Endothelial cell (in vitro differentiated cells): ENCODE measurements at places on chromosomes 3 and 15.
A peak's percentile ranks its signal among the peaks of the same experiment; 100 is the strongest.

GRCh38 chr15:41606997-41607396 lies 48.0 kb downstream of the TYRO3 start:
- no peak for DNase-seq

- DNase-seq, result peak; percentile 80
These were observed 3.0 kb downstream of the INKA1 start for GRCh38 chr3:49805897-49806701.

- DNase-seq, result no peak
These were observed 26.0 kb downstream of the PLA2G4F start for GRCh38 chr15:42130246-42130986.

GRCh38 chr15:86591994-86592735 lies 512.5 kb downstream of the AGBL1 start:
- no peak for DNase-seq

- DNase-seq, result no peak
These were observed 13.9 kb downstream of the YEATS2 start for GRCh38 chr3:183711516-183711915.

DNA sequence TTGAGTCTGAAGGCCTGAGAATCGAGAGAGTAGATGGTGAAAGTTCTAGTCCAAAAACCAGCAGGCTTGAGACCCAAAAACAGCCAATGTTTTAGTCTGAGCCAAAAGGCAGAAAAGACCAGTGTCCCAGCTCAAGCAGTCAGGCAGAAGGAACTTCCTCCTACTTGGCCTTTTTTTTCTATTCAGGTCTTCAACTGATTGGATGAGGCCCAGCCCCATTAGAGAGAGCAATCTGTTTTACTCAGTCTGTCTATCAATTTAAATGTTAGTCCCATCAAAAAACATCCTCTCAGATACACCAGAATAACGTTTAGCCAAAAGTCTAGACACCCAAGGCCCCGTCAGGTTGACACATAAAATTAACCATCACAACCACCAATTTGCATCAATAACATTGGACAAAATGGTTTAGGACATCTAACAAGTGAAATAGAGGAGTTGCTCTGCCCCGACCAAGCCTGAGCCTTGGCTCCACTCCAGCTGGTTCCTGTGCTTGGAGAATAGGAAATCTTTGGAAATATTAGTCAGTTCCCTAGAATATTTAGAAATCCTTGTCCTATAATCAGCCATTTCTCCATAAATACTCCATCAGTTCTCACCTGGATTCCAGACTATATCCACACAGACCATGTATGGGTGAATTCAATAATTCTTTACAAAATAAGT lies 51.4 kb upstream of the LIPC start:
- DNase-seq, result no peak

DNA sequence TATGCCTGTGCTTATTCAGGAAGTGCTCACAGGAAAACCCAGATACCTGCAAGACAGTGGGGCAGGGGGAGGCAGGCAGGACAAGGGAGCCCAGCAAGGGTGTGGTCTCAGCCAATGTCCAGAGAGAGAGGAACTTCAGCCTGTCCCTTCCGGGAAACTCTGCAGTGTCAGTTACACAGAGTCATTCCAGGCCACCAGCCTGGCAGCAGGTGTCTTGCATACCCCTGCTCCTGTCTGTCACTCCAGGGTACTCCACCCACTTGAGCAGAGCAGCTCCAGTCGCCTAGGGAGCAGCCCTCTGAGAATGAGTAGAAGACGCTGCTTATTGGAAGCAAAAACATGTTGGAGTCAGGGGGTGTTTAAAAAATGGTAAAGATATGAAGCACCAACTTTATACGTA lies 431.2 kb upstream of the RGMA start:
- DNase-seq, result no peak

DNA sequence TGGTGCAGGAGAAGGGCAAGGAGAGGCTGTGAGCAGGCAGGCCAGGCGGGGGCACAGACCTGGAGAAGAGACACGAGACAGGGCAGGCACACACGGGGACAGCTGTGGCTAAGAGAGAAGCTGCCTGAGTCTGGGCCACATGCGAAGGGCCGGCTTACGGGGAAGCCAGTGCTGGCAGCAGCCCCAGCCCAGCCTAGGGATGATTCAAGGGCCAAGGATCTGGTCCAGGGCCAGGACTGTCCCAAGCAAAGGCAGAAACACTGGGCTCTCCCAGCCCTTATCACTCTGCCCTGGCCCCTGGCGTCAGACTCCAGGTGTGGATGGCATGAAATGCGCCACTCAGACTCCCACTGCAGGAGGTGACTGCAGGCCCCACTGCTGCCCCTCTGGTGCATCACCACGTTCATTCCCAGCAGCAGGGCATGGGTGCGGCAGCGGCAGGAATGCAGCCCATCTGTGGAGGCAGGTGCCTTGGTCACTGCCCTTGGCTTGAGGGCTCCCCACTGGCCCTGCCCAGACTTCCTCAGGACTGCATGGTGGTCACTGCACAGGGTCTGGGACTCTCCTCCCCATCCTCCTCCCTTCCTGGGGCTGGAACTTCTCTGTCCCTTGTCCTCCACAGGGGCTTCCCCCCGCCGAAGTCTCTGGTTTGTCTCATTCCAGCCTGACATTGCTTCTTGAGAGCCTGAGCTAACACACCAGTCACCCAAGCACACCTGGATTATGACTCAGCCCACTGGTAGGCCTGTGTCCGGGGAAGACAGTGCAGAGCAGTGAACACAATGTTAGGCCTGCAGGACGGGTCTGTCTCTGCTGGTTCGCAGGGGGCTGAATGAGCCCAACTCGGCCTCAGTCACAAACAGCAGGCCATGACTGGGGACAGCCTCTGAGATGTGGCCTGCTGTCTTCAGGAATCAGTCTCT lies 69.3 kb downstream of the TBC1D2B start:
- no peak for DNase-seq

DNA sequence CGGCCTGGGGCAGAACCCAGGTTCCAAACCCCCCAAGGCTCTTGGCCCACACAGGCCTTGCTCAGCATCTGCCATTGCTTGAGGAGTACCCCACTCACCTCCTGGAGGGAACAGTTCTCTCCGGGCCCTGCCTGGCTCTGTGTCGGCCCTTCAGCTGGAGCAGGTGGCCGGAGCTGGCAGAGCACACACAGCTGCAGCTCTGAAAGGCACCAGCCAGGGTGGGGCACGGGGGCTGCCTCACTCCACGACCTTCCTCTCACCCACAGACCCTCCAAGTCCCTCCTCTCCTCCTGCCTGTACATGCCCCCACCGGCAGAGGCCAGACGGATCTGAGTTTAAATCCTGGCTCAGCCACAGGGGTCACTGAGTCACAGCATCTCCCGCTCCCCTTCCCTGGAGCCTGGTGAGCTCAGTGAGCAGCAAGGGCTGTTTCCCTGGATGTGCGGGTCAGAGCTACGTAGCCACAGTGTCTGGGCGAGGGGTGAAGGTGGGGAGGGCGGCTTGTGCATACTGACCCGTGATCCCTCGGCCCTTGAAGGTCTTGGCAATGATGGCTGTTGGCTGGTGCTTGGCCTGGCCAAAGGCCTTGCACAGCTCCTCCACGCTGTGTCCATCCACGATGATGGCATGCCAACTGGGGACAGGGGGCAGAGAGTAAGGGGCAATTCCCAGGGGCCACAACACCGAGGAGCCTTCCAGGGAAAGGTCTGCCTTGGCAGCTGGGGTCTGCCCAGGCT lies 23.0 kb downstream of the TKT start:
- no peak for DNase-seq
